ENCODE measurements at places on chromosomes 3 and 15. TPM values are rescaled to one million over a fixed set of nuclear protein-coding genes. Genes with fewer than 3 reads are reported as not detected.

DNA sequence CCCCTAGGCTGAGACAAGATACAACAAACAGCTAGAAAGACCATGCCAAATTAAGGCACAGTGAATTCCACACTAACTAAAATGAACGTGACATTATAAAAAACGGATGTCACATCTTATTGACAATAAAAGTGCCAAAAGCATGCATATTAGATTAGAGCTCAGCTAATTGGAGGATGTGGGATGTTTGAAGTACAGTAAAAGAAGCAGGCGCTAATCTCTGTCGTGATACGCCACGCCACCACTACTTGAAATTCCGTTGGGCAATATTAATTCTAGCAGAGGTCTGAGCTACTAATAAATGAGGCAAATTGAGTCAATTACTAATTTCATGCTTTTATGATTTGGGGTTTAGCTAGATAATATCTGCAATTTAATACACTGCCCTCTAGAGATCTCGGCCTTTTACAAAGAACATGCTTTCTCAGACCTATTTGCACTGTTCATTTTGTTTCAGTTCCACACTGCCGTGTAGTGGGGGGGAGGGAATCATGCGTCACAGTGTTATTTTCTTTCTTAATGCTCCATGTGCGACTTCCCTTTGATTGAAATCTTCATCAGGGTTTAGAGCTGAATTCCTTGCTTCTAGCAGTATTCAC is 52.9 kb upstream of the ROBO2 start:
- no peak for DNase-seq
- H3K36me3 ChIP-seq, result no peaks in the 10 kb centered on the region
- no peaks in the 10 kb centered on the region for H3K4me1 ChIP-seq
- no peak overlapping the region for H3K4me3 ChIP-seq
- no peaks in the 10 kb centered on the region for H3K27me3 ChIP-seq

DNA sequence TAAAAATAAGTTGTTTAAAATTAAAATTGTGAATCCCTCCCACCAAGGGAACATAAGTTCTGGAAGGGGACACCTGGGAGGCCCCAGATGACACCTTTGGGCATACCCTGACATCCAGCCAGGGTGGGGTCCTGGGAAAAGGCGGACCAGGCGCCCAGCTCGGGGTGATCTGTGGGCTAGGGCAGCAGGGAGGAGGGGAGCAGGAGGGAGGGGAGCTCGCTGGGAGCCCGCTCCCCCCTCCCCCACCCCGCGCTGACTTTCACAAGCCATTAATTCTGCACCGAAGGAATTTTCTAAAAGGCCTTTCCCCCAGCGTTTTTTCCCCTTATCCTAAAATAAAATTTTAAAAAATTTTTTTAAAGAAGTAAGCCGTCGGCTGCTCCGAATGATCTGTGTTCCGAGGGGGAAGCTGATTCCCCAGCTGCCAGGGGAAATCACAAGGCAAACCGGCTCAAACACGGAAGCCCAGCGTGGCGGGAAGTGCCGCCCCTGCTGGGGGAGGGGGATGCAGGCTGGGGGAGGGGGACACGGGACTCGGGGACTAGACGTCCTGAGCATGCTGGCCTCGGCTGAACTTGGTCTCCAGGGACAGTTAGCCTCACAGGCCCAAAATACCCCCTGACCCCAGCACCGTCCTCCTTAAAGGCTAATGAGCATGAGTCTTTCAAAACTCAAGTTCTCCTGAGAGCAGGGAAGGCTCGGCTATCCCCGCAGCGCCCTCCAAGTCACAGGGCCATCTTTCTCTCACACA is 13.9 kb downstream of the PLXND1 start:
- no peak overlapping the region for H3K4me3 ChIP-seq
- H3K27ac ChIP-seq, result peak overlapping the region; percentile 91
- H3K4me1 ChIP-seq, result peaks cover 95% of the 10 kb centered on the region
- H3K27me3 ChIP-seq, result no peaks in the 10 kb centered on the region
- peaks cover 11% of the 10 kb centered on the region for H3K36me3 ChIP-seq

DNA sequence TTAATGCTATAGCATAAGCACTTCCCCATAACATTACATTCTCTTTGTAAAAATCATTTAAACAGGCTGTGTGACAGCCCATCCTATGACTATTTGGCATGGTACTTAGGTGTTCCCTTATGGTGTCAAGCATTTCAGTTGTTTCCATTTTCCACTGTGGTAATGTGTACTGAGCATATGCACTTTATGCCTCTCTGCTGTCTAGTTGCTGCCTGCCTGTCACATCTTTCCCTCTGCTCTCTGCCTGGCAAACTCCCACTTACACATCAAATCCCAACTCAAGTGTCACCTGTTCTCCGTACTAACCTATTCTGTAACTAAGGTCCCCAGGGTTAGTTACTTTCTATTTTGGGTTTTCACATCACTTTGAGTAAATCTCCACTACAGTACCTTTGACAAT is 84.4 kb upstream of the STRIT1 start:
- no peak for DNase-seq
- H3K4me3 ChIP-seq, result no peak overlapping the region
- H3K36me3 ChIP-seq, result no peaks in the 10 kb centered on the region

DNA sequence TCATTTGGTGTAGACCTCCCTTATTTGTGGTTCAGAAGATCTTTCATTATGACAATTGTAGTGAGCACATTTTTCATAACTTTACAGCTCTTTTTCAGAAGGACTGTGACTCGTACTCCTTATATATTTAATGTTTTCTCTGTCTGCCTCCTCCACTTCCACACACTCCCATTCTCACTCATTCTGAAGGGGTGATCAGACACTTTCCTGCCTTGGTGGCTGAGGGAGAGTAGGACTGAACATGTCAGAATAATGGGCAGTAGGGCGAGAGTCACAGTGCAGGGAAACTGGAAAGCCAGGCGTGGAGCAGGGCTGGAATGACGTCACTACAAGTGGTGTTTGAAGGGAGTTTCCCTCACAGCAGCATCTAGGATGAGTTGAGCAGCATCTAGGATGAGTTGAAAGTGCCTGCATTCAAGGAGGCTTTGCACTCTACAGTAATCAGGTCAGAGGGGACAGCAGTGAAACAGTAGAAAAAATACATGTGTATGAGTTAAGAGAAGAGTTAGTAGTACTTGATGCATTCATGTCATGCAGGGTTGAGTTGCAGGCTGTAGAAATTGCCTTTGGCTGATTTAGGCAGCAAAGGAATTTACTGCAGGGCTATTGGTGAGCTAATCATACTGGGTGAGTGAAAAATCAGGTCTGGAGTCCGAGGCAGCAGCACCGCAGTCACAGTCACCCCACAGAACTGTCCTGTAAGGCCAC is 36.3 kb upstream of the FBXL22 start:
- no peaks in the 10 kb centered on the region for H3K27me3 ChIP-seq
- H3K4me1 ChIP-seq, result no peaks in the 10 kb centered on the region
- DNase-seq, result no peak
- H3K4me3 ChIP-seq, result no peak overlapping the region
- H3K36me3 ChIP-seq, result no peaks in the 10 kb centered on the region

DNA sequence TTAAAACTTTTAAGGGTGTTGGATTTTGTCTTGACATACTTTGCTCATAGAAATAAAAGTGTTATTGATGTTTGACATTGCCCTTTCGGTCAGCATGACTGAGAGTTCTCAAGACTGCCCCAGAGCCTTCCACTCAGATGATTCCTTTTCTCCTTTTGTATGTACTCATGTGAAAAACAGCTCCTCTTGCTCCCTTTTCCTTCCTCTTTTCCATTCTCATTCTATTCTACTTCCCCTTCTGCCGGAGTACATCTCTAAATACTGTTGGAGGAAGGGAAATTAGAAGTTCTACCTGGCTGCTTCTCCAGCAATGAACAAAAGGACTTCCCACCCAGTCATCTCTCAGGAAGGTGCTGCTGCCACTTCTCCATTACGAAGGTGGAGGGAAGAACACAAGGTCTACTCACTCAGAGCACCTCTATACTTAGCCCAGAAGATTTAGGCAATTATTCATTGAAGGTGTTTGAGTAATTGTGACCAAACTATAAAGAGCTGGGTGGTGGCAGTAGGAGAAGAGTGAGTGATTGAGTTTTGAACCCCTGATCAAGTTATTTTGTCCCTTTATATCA is 163.8 kb upstream of the MBNL1 start:
- H3K4me3 ChIP-seq, result no peak overlapping the region
- DNase-seq, result no peak
- H3K4me1 ChIP-seq, result no peaks in the 10 kb centered on the region
- H3K27me3 ChIP-seq, result no peaks in the 10 kb centered on the region
- H3K36me3 ChIP-seq, result no peaks in the 10 kb centered on the region

DNA sequence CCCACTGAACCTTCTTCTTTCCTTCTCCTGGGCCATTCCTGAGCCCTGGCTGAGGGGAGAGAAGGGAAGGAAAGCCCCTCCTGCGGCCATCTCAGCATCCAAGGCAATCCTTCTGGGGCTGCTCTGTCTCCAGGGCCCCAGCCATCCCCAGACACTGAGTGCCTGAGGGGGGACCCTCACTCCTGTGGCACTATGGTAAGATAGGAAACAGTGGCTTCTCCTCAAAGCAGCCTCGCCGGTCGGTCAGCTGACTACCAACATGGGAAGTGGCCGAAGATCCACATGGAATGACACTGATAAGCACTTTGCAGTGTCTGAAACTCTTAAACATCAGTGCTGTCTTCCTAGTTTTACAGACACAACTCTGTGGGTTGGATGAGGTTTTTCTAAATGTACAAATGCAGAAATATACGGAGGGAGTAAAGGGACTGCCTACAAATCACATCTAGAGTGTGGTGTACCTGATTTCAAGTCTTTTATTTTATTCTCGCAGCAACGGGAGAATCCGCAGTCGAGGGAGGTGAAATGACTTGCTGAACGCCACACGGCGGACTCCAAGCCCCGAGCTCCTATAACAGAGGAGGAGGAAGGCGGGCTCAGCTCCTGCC is 973 bp upstream of the ITPKA start:
- no peak for DNase-seq
- H3K36me3 ChIP-seq, result no peaks in the 10 kb centered on the region
- H3K4me3 ChIP-seq, result peak overlapping the region; percentile 60
- H3K27ac ChIP-seq, result peak overlapping the region; percentile 70
- peaks cover 45% of the 10 kb centered on the region for H3K4me1 ChIP-seq

GRCh38 chr3:23130406-23130805 is 72.7 kb upstream of the UBE2E2 start:
- no peak overlapping the region for H3K27ac ChIP-seq
- no peak overlapping the region for H3K4me3 ChIP-seq
- no peaks in the 10 kb centered on the region for H3K27me3 ChIP-seq
- no peaks in the 10 kb centered on the region for H3K4me1 ChIP-seq
- no peaks in the 10 kb centered on the region for H3K36me3 ChIP-seq
- DNase-seq, result no peak

DNA sequence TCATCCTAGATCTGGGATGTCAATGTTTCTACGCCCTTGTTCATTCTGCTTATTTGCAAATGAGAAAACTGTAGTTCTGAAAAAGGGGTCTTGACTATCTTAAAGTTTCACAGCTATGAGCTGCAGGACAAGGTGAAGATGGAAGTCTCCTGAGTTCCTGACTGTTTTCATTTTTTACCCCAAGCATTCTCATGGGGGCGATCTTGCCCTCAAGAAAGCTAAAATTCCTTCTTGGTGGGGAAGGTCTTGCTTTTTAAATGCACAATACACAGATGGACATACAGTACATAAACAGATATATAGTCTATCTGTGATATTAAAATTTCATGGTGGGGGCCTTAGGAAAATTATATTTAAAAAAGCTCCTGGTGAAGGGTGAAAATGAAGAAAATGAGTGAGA is 32.4 kb downstream of the MASP1 start:
- H3K27ac ChIP-seq, result no peak overlapping the region
- DNase-seq, result no peak
- no peaks in the 10 kb centered on the region for H3K4me1 ChIP-seq
- no peaks in the 10 kb centered on the region for H3K36me3 ChIP-seq

- no peak overlapping the region for H3K4me3 ChIP-seq
- peak overlapping the region; percentile 24 for H3K27ac ChIP-seq
- DNase-seq, result no peak
- H3K4me1 ChIP-seq, result no peaks in the 10 kb centered on the region
These were observed 11.1 kb downstream of the HCLS1 start for GRCh38 chr3:121649645-121650044.

GRCh38 chr15:87549296-87549695 is 707.2 kb downstream of the NTRK3 start:
- H3K4me3 ChIP-seq, result no peak overlapping the region
- H3K27me3 ChIP-seq, result no peaks in the 10 kb centered on the region
- no peaks in the 10 kb centered on the region for H3K36me3 ChIP-seq
- no peak overlapping the region for H3K27ac ChIP-seq

- DNase-seq, result no peak
- no peak overlapping the region for H3K4me3 ChIP-seq
- H3K4me1 ChIP-seq, result no peaks in the 10 kb centered on the region
- H3K27me3 ChIP-seq, result no peaks in the 10 kb centered on the region
- no peak overlapping the region for H3K27ac ChIP-seq
These were observed 20.5 kb downstream of the NUP210 start for GRCh38 chr3:13399603-13400002.

GRCh38 chr3:45965253-45965652 is 22.0 kb downstream of the CXCR6 start:
- peak overlapping the region; percentile 16 for H3K27ac ChIP-seq
- H3K27me3 ChIP-seq, result no peaks in the 10 kb centered on the region
- peaks cover 85% of the 10 kb centered on the region for H3K4me1 ChIP-seq
- no peak overlapping the region for H3K4me3 ChIP-seq

GRCh38 chr15:78624651-78625590 is 4.1 kb upstream of the CHRNA3 start:
- no peak for DNase-seq
- peaks cover 46% of the 10 kb centered on the region for H3K27me3 ChIP-seq
- H3K36me3 ChIP-seq, result no peaks in the 10 kb centered on the region
- no peak overlapping the region for H3K4me3 ChIP-seq

- no peaks in the 10 kb centered on the region for H3K27me3 ChIP-seq
- H3K36me3 ChIP-seq, result peaks cover 18% of the 10 kb centered on the region
- no peak overlapping the region for H3K27ac ChIP-seq
- peaks cover 66% of the 10 kb centered on the region for H3K4me1 ChIP-seq
These were observed 65.3 kb downstream of the IGF1R start for GRCh38 chr15:98713585-98714001.

- no peaks in the 10 kb centered on the region for H3K27me3 ChIP-seq
- H3K4me1 ChIP-seq, result no peaks in the 10 kb centered on the region
- no peak overlapping the region for H3K4me3 ChIP-seq
These were observed 35.6 kb upstream of the RASGRP1 start for GRCh38 chr15:38600236-38600635.

DNA sequence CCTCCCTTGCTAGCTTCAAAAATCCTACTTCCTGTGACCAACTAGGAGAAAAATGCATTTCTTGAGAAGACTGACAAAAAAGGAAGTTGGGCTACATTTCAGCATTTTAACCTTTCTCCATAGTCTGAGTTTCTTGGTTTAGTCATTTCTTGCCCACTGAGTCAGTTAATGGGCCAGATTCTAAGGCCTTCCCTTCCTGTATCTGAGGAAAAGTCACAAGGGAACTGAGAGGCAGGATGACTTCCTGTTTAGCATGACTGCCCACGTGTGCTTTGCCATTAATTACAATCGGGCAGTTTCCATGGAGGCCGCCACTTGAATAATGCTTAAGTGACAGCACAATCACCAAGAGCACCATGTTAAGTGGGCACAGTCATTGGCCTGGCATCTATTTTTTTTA is 794.4 kb upstream of the LMCD1 start:
- H3K36me3 ChIP-seq, result no peaks in the 10 kb centered on the region
- no peak overlapping the region for H3K4me3 ChIP-seq
- no peaks in the 10 kb centered on the region for H3K4me1 ChIP-seq
- no peak overlapping the region for H3K27ac ChIP-seq
- no peaks in the 10 kb centered on the region for H3K27me3 ChIP-seq
- no peak for DNase-seq

The GLDN gene
- 1.1 TPM for polyA plus RNA-seq

The IL5RA gene
- 0.58 TPM for polyA plus RNA-seq

The PARP16 gene
- 6.4 TPM for polyA plus RNA-seq

The FAM107A gene
- polyA plus RNA-seq, result 5.7 TPM

The GASK1A gene
- 0.59 TPM for polyA plus RNA-seq

The IRAK2 gene
- polyA plus RNA-seq, result 1.4 TPM

The MASP1 gene
- 0.05 TPM for polyA plus RNA-seq

The HGD gene
- polyA plus RNA-seq, result 0.45 TPM

The GPR156 gene
- not detected for polyA plus RNA-seq

The CCR4 gene
- 1.4 TPM for polyA plus RNA-seq

The EFCAB12 gene
- 0.20 TPM for polyA plus RNA-seq
